ENCODE measurements at places on chromosomes 3 and 15. TPM values are rescaled to one million over a fixed set of nuclear protein-coding genes. Genes with fewer than 3 reads are reported as not detected.

- no peaks in the 10 kb centered on the region for H3K27me3 ChIP-seq
- H3K36me3 ChIP-seq: no peaks in the 10 kb centered on the region
- H3K4me1 ChIP-seq: peaks cover 20% of the 10 kb centered on the region
These were observed 98.9 kb upstream of the TLE3 start for GRCh38 chr15:70196372-70197316.

GRCh38 chr3:124812291-124813265 lies 74.6 kb downstream of the ITGB5 start:
- no peaks in the 10 kb centered on the region for H3K27me3 ChIP-seq
- DNase-seq: peak; percentile 52
- peaks cover 19% of the 10 kb centered on the region for H3K4me1 ChIP-seq
- H3K36me3 ChIP-seq: no peaks in the 10 kb centered on the region
- H3K27ac ChIP-seq: peak overlapping the region; percentile 43

DNA sequence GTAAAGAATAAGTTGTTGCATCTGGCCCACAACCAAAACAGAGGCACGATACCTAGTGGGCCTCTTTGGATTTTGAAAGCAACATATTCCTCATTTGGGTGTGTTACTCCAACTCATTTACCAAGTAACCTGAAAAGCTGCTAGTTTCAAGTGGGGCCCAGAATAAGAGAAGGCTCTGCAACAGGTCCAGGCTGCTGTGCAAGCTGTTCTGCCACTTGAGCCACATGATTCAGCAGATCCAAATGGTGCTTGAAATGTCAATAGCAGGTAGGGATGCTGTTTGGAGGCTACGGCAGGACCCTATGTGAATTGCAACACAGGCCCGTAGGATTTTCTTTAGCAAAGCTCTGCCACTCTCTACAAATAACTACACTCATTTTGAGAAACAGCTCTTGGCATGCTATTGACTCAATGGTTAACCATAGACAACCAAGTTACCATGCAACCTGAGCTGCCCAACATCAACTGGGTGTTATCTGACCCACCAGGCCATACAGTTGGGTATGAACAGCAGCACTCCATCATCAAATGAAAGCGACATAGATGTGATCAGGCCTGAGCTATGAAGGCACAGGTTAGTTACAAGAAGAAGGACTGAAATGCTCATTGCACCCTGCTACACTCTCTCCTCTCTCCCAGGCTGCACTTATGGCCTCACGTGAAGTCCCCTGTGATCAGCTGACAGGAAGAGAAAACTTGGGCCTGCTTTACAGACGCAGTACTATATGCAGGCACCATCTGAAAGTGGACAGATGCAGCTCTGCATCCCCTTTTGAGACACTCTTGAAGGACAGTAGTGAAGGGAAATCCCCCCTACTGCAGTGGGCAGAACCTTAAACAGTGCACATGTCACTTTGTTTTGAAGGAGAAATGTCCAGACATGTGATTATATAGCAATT lies 9.5 kb upstream of the MCF2L2 start:
- H3K4me3 ChIP-seq: no peak overlapping the region
- no peaks in the 10 kb centered on the region for H3K4me1 ChIP-seq
- no peak for DNase-seq

Gene CASR
- total RNA-seq: not detected

Gene PLA2G4F
- total RNA-seq: not detected

Gene ERC2
- total RNA-seq: 0.84 TPM

Gene TRH
- total RNA-seq: not detected

Gene RETNLB
- not detected for total RNA-seq

Gene PLXNA1
- total RNA-seq: 39.8 TPM
